ENCODE measurements at places on chromosomes 1 and 21.
A peak's percentile ranks its signal among the peaks of the same experiment; 100 is the strongest.

- H3K27ac ChIP-seq: peak overlapping the region; percentile 98
- peak; percentile 97 for DNase-seq
- no peak overlapping the region for H3K4me3 ChIP-seq
- no peaks in the 10 kb centered on the region for H3K36me3 ChIP-seq
- H3K27me3 ChIP-seq: no peaks in the 10 kb centered on the region
Observed at GRCh38 chr1:234533975-234534876, 55.2 kb upstream of the TARBP1 start.

DNA sequence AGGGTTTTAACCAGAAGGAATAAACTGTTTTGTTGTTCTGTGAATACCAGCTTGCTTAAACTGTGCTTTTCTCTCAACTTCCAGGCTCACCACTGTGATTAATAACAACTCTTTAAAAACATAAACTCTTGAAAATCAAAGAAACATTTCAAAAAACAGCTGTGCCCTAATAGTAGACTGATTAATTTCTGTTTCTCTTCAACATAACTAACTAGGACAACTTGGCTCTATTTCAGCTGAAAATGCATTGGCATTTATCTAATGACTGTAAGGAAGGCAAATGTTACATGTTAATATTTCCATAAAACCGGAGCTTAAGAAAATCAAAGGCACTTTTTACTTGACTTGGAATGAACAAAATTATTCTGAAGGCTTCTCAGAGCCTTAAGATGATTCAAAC, 656.1 kb upstream of the NEGR1 start:
- H3K27me3 ChIP-seq: no peaks in the 10 kb centered on the region
- no peaks in the 10 kb centered on the region for H3K36me3 ChIP-seq
- no peaks in the 10 kb centered on the region for H3K4me1 ChIP-seq

DNA sequence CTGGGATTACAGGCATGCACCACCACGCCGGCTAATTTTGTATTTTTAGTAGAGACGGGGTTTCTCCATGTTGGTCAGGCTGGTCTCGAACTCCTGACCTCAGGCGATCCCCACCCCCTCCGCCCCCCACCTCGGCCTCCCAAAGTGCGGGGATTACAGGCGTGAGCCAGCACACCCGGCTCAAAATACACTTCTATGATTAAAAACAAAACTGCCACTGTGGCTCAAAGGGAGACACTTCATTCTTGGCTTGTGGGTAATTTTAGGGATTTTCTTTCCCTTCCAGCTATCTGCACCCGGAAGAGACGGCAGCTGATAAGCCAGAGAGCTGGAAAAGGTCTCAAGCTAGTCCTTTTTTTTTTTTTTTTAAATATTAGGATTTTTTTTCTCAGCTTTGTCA, 24.5 kb downstream of the TMPRSS2 start:
- no peaks in the 10 kb centered on the region for H3K36me3 ChIP-seq
- DNase-seq: no peak
- H3K4me3 ChIP-seq: no peak overlapping the region
- no peaks in the 10 kb centered on the region for H3K27me3 ChIP-seq

- no peak for DNase-seq
- no peaks in the 10 kb centered on the region for H3K4me1 ChIP-seq
- H3K36me3 ChIP-seq: peaks cover 4% of the 10 kb centered on the region
- H3K27me3 ChIP-seq: no peaks in the 10 kb centered on the region
- H3K27ac ChIP-seq: no peak overlapping the region
- no peak overlapping the region for H3K4me3 ChIP-seq
Observed at GRCh38 chr1:1794999-1795398, 16.7 kb upstream of the NADK start.

GRCh38 chr1:86487131-86487810, 18.5 kb downstream of the CLCA1 start:
- peak overlapping the region; percentile 83 for H3K27ac ChIP-seq
- H3K4me1 ChIP-seq: no peaks in the 10 kb centered on the region
- no peaks in the 10 kb centered on the region for H3K27me3 ChIP-seq
- H3K36me3 ChIP-seq: no peaks in the 10 kb centered on the region
- no peak for DNase-seq

DNA sequence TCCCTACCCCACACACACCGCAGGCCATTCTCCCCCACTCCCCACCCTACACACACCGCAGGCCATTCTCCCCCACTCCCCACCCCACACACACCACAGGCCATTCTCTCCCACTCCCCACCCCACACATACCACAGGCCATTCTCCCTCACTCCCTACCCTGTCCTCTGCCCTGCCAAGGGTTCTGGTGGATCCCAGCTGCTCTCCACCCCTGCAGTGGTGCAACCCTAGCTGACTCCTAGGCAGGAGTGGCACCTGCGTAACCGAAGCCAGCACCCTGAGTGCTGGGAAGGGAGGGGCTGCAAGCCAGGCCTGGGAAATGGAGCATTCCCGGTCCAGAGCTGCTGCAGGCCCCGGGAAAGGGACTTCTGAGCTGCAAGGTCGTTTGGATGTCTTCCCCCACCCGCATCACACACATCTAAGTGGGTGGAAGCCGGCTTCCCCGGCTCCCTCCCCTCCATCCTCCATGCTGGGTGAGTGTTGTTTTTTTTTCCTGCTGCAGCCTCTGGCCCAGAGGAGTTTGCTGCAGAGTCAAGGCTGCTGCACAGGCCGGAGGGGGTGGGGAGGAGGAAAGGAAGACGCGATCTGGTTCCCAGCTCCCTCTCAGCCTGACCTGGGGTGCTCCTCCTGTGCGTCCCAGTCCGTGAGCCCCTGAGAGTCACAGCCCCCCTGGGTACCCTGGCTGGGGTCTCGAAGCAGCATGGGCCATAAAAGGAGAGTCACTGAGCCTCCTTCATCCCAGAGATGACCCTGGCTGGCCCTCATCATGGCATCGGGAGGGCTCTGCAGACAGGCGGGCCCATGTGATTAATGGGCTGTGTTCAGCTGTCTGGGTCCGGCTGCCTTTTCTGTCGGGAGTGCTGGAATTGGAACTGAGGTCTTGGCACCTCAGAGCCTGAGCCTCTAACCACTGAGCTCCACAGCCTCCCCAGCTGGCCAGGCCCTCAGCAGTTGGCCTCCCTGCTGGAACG, 16.1 kb downstream of the H6PD start:
- H3K27ac ChIP-seq: peak overlapping the region; percentile 14
- no peaks in the 10 kb centered on the region for H3K27me3 ChIP-seq
- DNase-seq: no peak
- no peaks in the 10 kb centered on the region for H3K4me1 ChIP-seq

GRCh38 chr1:1169429-1170214, 4.1 kb upstream of the TTLL10 start:
- no peak overlapping the region for H3K4me3 ChIP-seq
- DNase-seq: no peak
- no peaks in the 10 kb centered on the region for H3K36me3 ChIP-seq
- H3K27ac ChIP-seq: no peak overlapping the region
- H3K4me1 ChIP-seq: peaks cover 11% of the 10 kb centered on the region
- H3K27me3 ChIP-seq: peaks cover 4% of the 10 kb centered on the region

DNA sequence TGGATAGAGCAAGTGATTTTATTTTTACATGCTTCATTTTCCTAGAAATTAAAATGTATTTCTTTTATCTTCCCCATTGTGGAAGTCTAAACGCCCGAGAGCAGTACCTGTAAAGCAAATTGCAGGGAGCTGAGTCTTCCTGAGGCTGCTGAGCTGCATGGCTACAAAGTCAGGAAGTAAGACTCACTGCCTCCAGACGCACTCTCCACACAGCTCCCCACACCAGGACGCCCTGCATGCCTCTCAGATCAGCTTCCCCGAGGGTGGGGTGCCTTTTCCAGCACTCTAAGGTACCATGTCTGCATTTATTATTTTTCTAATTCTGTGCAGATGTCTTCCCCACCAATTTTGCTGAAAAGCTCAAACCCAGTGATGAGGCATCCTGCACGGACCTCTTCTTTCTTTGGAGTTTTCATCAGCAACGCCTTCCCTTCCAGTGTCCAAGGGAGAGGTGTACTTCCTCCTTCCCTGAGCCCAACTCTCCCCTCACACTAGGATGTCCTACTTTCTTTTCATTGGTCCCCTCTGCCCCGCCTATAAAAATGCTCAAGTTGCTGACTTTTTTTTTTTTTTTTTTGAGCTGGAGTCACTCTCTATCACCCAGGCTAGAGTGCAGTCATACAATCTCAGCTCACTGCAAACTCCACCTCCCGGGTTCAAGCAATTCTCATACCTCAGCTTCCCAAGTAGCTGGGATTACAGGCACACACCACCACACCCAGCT, 114.7 kb downstream of the PCNX2 start:
- H3K4me1 ChIP-seq: no peaks in the 10 kb centered on the region
- H3K4me3 ChIP-seq: no peak overlapping the region
- H3K27ac ChIP-seq: no peak overlapping the region

DNA sequence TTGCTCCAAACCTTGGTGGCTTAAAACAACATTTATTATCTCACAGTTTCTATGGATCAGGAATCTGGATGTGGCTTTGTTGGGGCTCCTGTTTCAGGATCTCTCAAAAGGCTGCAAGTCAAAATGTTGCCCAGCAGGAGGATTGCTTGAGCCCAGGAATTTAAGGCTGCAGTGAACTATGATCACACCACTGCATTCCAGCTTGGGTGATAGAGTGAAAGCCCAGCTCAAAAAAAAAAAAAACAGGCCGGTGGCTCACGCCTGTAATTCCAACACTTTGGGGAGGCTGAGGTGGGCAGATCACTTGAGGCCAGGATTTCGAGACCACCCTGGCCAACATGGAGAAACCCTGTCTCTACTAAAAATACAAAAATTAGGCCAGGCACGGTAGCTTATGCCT, 30.0 kb downstream of the BCAS2 start:
- no peaks in the 10 kb centered on the region for H3K36me3 ChIP-seq
- no peaks in the 10 kb centered on the region for H3K27me3 ChIP-seq
- no peak for DNase-seq

GRCh38 chr1:229874609-229875008, 192.4 kb upstream of the GALNT2 start:
- DNase-seq: no peak
- no peaks in the 10 kb centered on the region for H3K27me3 ChIP-seq
- H3K36me3 ChIP-seq: no peaks in the 10 kb centered on the region

- no peaks in the 10 kb centered on the region for H3K36me3 ChIP-seq
- H3K27ac ChIP-seq: peak overlapping the region; percentile 80
- no peak overlapping the region for H3K4me3 ChIP-seq
Observed at GRCh38 chr1:15705184-15705566, 21.1 kb downstream of the PLEKHM2 start.

- H3K27ac ChIP-seq: no peak overlapping the region
- H3K36me3 ChIP-seq: no peaks in the 10 kb centered on the region
- H3K27me3 ChIP-seq: no peaks in the 10 kb centered on the region
- H3K4me1 ChIP-seq: no peaks in the 10 kb centered on the region
- no peak for DNase-seq
- no peak overlapping the region for H3K4me3 ChIP-seq
Observed at GRCh38 chr1:223289621-223290020, 74.4 kb downstream of the SUSD4 start.

GRCh38 chr21:37520801-37521200, 154.2 kb downstream of the DYRK1A start:
- no peaks in the 10 kb centered on the region for H3K27me3 ChIP-seq
- H3K4me1 ChIP-seq: no peaks in the 10 kb centered on the region
- no peak overlapping the region for H3K27ac ChIP-seq
- DNase-seq: no peak

- H3K27ac ChIP-seq: peak overlapping the region; percentile 54
- no peaks in the 10 kb centered on the region for H3K36me3 ChIP-seq
- H3K4me3 ChIP-seq: no peak overlapping the region
Observed at GRCh38 chr1:15027515-15027986, 126.0 kb upstream of the TMEM51 start.

DNA sequence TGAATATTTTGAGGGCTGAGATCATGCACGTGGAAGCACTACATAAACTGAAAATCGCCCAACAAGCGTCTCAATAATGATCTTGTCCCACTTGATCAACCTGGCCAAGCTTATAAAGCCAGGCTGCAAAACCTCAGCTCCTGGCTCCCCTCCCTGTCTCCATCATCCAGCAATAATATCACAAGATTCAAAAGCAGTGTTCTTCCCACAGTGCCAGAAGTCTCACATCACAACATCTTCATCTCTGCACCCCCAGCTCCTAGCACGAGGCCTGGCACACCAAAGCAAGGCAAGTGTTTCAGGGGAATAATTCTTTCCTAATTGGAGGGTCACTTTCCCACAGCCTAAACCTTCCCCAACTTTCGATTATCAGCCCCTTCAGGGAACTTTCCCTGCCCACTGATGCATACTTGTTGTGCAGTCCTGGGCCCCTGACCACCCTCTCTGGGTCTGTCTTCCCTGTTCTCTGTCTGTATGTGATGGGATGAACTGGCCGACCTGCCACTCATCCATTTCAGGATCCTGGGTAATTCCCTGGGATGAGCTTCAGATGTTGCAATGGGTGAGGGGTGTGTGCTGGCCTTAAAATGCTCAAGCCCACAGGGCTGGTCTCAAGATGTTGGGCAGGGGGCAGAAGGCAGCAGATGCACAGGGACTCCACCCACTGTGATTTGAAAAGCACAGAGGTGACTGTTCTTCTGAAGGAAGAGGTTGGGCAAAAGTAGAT, 129.0 kb downstream of the DMRTB1 start:
- H3K4me1 ChIP-seq: no peaks in the 10 kb centered on the region
- H3K27me3 ChIP-seq: no peaks in the 10 kb centered on the region
- DNase-seq: no peak
- H3K4me3 ChIP-seq: no peak overlapping the region
- H3K27ac ChIP-seq: no peak overlapping the region

GRCh38 chr1:80565406-80565805, 1235.3 kb upstream of the ADGRL2 start:
- H3K4me1 ChIP-seq: no peaks in the 10 kb centered on the region
- H3K27ac ChIP-seq: no peak overlapping the region
- no peaks in the 10 kb centered on the region for H3K36me3 ChIP-seq
- H3K4me3 ChIP-seq: no peak overlapping the region
- H3K27me3 ChIP-seq: no peaks in the 10 kb centered on the region

DNA sequence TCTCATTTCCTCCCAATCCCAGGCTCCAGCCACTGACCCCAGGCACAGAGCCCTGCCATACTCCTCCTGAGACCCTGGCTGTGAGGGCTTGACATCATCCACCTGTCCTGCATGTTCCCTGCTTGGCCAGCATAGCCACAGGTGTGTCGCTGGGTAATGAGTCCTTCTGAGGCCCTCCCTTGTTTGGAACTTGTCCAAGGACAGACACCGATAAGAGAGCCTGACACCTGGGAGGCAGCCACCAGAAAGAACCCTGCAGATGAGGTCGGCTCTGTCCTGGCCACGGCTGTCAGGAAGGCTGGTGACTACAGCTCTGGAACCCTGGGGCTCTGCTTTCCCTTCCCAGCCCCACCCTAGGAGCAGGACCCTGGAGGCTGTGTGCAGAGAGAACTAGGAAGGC, 34.6 kb downstream of the TMEM63A start:
- peak overlapping the region; percentile 14 for H3K27ac ChIP-seq
- DNase-seq: no peak
- no peaks in the 10 kb centered on the region for H3K27me3 ChIP-seq
- H3K36me3 ChIP-seq: no peaks in the 10 kb centered on the region

DNA sequence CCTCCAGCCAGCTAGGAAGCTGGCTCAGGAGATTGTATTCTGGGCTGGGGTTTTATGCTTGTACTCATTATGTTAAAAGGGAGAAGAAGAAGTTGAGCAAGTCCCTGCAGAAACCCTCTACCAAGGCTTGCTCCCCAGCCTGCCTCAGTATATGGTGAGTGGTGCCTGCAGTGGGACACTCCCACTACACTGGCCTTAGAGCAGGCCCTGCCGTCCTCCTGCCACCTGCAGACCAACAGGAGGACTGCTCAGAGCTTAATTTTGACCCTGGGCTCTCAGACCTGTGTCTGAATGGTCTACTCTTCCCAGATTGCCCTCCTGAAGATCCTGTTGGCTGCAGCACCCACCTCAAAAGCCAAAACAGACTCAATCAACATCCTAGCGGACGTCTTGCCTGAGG, 13.0 kb downstream of the STRIP1 start:
- H3K27ac ChIP-seq: no peak overlapping the region
- H3K27me3 ChIP-seq: no peaks in the 10 kb centered on the region
- no peak for DNase-seq
- H3K4me3 ChIP-seq: no peak overlapping the region
- no peaks in the 10 kb centered on the region for H3K4me1 ChIP-seq

GRCh38 chr1:191222206-191222605, 744.5 kb upstream of the BRINP3 start:
- no peak overlapping the region for H3K27ac ChIP-seq
- H3K4me1 ChIP-seq: no peaks in the 10 kb centered on the region
- no peak overlapping the region for H3K4me3 ChIP-seq
- no peaks in the 10 kb centered on the region for H3K27me3 ChIP-seq

All from breast epithelium (tissue), 4 donors.